ENCODE measurements at places on chromosomes 1 and 21. TPM values are rescaled to one million over a fixed set of nuclear protein-coding genes. Genes with fewer than 3 reads are reported as not detected.

Gene TMEM50A
- 142 TPM for total RNA-seq

Gene TCEA3
- total RNA-seq = 3.6 TPM

Gene ITSN1
- total RNA-seq = 62.9 TPM

Gene DLGAP3
- total RNA-seq = 0.18 TPM

Gene GUCA2A
- not detected for total RNA-seq

Gene FLAD1
- total RNA-seq = 24.9 TPM

Gene SLC25A34
- 0.54 TPM for total RNA-seq

Data from cardiac atrium fibroblast (primary cell).